Activated naive CD4-positive, alpha-beta T cell treated with anti-CD3 and anti-CD28 coated beads, Interleukin-2, amount 10 ng/mL, durations not matched to agents 5 hours and 36 hours (primary cell): ENCODE measurements at places on chromosomes 11 and 22. TPM values are rescaled to one million over a fixed set of nuclear protein-coding genes. Genes with fewer than 3 reads are reported as not detected.

The OTUB1 gene
- total RNA-seq: 80.0 TPM

The SEPTIN3 gene
- total RNA-seq: 2.1 TPM

The MAPK11 gene
- 11.4 TPM for total RNA-seq

The SERHL2 gene
- total RNA-seq: 0.99 TPM

The TBX1 gene
- not detected for total RNA-seq

The SPTBN2 gene
- total RNA-seq: 0.08 TPM

The TPBGL gene
- 0.41 TPM for total RNA-seq
